CD4-positive, alpha-beta T cell treated with Interleukin-6 at 100 ng/mL for 8 hours (primary cell): ENCODE measurements at places on chromosomes 6 and 20.

DNA sequence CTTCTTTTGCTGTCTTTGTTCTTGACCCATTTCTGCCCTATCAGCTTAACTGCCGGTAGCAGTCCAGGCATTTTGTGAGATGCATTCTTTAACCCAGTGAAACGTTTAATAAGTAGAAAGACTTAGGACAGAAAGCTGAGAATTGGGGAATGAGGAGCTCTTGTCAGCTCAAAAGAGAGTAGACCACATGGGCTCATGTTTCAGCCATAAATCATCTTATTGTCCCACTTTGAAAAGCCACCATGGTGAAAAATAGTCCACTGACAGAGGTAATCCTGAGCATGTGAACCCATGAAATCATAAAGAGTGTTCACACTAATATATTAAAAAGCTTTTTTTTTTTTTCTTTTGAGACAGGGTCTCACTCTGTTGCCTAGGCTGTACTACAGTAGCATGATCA is 16.3 kb downstream of the ORC3 start:
- DNase-seq: no peak

- DNase-seq: no peak
Observed at GRCh38 chr6:132362442-132363185, 38.7 kb downstream of the MOXD1 start.

DNA sequence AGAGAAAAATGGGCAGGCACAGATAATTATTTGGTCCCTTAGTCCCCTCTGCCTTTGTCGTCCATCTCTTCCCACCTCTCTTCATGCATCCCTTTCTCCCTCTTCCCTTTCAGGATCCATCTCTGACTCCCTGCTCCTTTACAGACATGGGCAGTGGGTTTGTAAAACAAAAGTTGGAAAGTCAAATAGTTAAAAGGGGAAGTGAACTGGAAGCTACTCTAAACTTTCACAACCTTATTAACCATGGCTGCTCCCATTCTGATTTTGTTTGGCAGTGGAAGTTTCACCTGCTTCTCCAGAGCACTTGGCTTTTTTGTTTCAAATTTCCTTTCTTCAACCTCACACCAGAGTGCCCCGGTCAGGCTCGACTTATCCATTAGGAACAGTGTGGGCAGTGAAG is 1.2 kb downstream of the HLA-DQA2 start:
- DNase-seq: no peak

- DNase-seq: peak; percentile 29
Observed at GRCh38 chr20:38751360-38751976, 3.2 kb downstream of the ACTR5 start.

GRCh38 chr6:38985839-38986238 is 62.7 kb upstream of the GLP1R start:
- no peak for DNase-seq

GRCh38 chr6:42993445-42993844 is 9.1 kb downstream of the PPP2R5D start:
- DNase-seq: no peak

GRCh38 chr6:122604676-122605075 is 5.5 kb upstream of the PKIB start:
- no peak for DNase-seq

- DNase-seq: no peak
Observed at GRCh38 chr6:166970776-166971175, 14.4 kb upstream of the RNASET2 start.

GRCh38 chr6:38975621-38976049 is 72.9 kb upstream of the GLP1R start:
- no peak for DNase-seq

GRCh38 chr6:167497428-167498056 is 172.7 kb downstream of the TTLL2 start:
- no peak for DNase-seq

GRCh38 chr6:90149280-90149679 is 147.4 kb downstream of the BACH2 start:
- DNase-seq: no peak

DNA sequence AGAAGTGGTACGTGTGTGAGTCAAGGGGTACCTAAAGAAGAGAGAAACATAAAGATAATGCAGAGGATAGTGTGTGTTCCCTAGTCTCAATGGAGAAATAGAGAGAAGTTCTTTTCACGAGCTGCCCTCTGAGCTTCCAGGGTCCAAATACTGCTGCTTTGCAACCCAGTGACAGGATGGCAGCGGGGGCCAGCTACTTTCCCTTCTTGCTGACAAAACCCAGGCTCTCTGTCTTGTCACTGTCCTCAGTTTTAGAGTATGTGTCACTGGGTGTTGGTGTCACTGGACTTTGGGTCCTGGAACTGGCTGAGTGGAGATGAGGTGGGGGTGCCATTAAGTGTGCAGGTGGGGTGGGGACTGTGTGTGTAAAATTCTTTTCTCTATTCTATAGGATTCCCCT is 265.6 kb downstream of the CDC5L start:
- no peak for DNase-seq

DNA sequence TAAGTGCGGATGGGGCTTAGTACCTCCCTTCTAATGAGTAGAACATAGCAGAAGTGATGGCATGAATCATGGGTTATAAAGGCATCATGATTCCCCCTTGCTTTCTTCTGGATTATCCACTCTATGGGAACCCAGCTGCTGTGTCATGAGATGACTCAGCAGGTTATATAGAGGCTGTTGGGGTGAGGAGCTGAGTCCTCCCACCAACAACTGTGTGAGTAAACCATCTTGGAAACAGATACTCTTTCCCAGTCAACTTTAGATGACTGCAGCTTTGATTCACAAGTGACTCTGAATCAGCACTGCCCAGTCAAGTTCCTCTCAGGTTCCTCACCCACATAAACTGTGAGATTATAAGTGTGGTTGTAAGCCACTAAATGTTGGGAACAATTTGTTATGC is 46.3 kb downstream of the FAM83B start:
- DNase-seq: no peak

GRCh38 chr6:73519926-73520687 is 725 bp downstream of the EEF1A1 start:
- peak; percentile 74 for DNase-seq

DNA sequence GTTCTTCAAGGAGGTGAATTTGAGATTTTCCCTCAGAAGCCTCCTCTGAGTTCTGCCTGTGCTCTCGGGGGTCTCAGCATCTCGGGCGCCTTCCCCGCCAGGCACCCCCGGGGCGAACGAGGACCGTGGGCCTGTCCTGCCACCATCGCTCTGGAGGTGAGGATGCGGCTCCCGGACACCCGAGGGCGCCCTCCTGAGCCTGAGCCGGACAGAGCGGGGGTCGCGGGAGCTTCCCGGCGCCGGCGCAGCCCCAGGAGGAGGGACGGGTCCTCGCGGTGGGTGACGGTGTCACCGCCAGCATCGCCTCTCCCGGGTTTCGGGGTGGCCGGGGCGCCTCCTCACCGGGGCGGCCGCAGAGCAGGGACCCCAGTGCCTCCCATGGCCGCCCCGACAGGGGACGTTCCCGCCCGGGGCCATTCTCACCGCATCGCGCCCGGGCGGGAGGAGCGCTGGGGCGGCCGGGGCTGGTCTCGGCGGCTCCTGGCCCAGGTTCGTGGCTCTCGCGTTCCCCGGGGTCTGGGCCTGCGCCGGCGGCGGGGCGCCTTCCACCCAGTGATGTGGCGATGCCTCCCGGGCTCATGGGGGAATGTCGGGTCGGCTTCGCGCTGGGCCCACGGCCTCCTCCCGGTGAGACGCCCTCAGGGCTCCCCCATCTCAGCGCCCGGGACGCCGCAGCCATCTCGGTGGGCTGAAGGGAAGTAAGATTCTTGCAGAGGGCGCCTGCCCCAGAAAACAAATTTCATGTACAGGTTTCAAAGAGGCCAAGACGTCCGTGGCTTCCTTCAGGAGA is 210.5 kb downstream of the ERMARD start:
- no peak for DNase-seq
